ENCODE measurements at places on chromosomes 2 and 18.

- no peak for DNase-seq
Measured at GRCh38 chr2:232901736-232902578, 31.9 kb downstream of the SNORC start.

DNA sequence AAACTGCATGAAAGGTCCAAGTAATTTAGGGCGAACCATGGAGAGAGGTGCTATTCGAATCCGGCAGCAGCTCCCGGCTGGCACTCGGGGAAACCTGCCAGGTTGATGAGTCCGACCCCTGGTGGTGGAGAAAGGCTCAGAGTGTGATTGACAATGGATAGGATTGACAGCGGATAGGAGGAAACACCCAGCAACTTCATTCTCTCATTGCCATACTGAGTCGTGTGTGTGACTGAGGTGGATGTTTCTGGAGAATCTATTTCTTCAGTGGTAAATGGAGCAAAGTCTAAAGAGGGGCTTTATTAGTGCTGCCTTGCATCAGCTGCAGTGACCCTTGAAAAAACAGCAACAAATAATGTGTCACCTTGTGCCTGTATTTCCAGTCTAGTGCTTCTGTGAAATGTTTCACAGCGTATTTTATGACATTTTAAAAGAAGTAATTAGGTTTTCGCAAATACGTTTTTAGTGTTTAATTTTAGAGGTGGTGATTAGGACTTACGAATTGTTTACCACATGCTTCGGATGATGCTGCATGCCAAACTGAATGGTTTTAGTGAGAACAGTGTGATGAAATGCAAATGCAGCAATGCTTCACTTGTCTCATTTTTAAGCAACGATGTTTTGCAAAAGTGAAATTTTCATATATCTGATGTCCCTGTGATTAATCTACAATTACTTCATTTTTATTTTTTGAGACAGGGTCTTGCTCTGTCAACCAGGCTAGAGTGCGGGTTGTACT lies 102.0 kb downstream of the DCDC2C start:
- no peak for DNase-seq

DNA sequence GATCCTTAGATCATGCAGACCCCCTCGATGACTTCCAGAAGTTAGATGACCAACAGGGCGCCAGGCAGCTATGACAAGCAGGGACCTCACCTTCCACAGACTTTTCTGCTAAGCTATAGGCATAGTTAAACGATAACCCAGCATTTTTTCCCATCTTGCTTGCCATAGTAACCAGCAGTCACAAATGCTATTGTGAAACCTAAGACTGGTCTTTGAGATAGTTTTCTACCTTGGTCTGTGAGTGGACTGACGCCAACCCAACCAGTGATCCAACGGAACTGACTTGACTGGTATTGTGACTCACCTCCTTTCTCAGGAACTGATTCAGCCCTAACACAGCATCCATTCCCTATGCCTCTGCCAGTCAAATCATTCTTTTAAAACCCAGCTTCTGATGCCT lies 361.2 kb downstream of the LRRTM4 start:
- no peak for DNase-seq

- DNase-seq: no peak
Measured at GRCh38 chr2:12702168-12703121, 14.3 kb upstream of the TRIB2 start.

DNA sequence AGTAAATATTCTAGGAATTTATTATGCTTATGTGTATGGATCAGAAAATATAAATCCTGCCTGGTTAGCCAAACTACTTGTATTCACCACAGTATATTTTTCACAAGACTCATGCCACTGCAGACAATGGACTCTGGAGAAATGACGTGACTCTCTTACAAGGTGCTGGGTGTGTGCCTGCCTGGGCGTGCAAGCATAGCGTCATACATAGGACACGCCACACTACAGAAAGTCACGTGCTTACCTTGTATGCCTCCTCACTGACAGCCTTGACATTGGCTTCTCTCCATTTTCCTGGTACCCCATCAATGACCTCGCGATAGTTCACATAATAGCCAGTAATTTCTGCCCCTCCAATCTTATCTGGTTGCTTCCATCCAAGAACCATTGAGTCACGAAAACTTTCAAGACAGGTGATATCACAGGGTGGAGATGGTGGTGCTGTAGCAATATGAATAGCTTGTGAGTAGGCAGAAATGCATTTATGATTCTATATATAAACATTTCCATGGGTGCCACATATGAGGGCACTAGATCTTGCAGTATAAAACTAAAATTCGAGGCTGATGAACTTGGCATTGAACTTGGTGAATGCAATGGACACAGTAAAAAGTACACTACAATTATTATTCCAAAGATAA lies 93.2 kb downstream of the MYOM1 start:
- no peak for DNase-seq

- no peak for DNase-seq
Measured at GRCh38 chr2:236177967-236178889, 10.0 kb upstream of the GBX2 start.

Measured in CD4-positive, alpha-beta T cell treated with Interleukin-6 at 100 ng/mL for 8 hours (primary cell).